ENCODE measurements at places on chromosomes 6 and 20.

- DNase-seq, result no peak
These were observed 245.8 kb upstream of the RAB32 start for GRCh38 chr6:146297815-146298214.

- DNase-seq, result no peak
These were observed 17.3 kb upstream of the MCUR1 start for GRCh38 chr6:13831615-13832014.

GRCh38 chr6:134373993-134374392, 56.1 kb upstream of the SGK1 start:
- no peak for DNase-seq

DNA sequence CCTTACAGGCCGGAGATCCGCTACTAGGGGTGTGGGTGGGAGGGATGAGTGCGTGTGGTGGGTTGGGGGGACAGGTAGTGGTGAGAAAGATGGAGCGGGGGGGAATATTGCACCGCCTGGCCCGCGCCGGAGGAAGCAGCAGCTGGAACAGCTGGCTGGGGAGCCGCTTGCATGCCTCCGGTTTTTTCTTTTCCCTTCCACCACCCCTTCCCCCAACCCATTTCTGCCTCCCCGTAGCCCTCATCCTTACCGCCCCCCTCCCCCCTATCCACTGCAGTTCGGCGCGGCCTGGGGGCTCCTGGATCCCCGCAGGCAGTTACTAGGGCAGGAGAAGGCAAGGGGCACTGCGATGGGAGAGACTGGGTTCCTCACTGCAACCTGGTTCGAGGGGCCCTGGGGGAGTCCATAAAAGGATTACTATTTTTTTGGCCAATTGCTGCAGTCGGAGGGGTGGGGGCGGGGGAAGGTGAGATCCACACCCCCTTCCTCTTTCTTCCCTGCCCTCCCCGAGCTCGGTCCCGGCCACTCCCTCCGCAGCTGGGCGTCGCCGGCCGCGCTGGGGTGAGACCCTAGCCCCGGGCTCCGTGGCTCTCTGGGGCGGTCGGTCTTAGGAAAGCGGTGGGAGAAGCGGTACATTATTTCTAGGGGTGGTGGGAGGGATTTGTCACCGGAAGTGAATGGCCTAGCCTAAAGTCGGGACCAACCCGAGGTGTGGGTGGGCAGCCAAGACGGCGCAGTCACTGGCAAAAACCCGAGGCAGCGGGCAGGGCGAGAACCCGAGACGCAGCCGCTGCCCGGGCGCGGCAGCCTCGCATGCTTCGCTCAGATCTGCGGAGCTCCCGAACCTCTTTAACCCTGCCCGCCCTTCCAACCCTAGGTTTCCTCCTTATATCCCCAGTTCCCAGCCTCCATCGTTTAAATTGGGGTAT, 824 bp upstream of the TBCC start:
- DNase-seq, result peak; percentile 76

DNA sequence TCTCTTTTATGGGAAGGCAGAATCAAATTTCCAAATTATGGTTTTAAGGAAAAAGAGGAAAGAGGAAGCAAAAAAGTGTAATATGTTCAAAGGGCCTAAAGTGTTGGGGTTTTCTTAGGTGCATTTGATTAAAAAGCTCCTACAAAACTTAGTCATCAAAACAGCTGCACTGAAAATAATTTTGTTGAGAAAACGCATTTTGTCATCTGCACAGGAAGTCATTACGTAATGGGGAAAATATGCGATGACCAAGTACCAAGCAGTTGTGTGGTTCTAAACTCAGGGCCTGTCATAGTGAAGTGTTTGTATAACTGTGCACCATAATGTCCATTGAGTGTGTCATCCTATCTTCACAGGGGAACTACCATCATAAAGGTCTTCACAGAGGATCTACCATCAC, 15.6 kb downstream of the HAO1 start:
- DNase-seq, result no peak

GRCh38 chr6:169895926-169896761, 144.7 kb downstream of the ERMARD start:
- DNase-seq, result no peak

DNA sequence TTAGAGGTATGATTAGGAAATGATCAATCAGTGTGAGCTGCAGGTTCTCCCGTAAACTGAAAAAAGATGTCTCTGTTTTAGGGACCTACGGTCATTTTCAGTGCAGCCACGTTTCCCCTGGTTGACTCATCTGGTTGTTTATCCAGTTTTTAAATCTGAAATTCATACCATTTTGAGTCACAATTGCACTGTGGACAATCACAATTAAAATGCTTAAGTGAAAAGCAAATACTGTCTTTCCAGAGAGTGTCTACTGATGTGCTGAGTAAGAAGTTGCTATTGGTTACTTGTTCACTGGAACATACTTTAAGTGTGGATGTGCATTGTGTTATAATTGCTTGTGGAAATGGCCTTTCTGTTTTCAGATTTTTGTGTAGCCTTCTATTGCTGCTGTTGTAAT, 305.1 kb upstream of the SASH1 start:
- no peak for DNase-seq

GRCh38 chr20:35009665-35010328, 54.1 kb downstream of the MYH7B start:
- DNase-seq, result no peak

GRCh38 chr6:24768361-24768760, 6.4 kb upstream of the GMNN start:
- DNase-seq, result no peak

DNA sequence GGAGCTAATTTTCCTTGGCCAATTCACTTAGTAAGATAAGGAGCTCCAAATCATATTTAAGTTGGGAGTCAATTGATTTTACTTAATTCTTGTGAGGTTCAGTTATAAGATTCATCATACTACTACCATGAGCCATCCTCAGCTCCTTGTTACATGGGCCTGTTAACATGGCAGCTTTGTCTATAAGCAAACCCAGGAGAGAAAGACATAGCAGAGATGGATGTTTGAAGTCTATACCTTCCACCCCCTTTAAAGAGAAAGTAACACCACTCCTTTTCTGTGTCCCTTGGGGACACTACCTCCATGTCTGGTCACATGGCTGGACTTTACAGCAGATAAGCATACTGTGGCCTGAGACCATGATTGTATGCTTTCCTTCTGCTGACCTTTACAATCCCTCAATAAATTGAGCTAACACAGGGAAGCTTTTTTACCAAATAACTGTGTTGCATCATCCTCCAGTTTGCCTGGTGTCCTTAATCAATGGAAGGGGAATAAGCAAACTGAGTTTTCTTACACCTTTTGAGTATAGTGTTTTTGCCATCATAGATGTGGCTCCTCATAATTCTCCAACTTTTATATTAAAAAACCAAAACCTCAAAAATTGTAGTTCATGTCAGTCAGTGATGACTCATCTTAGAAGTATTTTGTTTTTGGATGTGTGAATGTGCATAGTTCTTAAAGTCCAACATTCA, 9.8 kb upstream of the ZNFX1 start:
- DNase-seq, result no peak

GRCh38 chr20:52268184-52268749, 76.7 kb upstream of the ZFP64 start:
- DNase-seq, result no peak

- no peak for DNase-seq
These were observed 551.6 kb upstream of the CITED2 start for GRCh38 chr6:139925894-139926641.

GRCh38 chr6:39330476-39330875, 8.0 kb upstream of the KCNK16 start:
- DNase-seq, result no peak

DNA sequence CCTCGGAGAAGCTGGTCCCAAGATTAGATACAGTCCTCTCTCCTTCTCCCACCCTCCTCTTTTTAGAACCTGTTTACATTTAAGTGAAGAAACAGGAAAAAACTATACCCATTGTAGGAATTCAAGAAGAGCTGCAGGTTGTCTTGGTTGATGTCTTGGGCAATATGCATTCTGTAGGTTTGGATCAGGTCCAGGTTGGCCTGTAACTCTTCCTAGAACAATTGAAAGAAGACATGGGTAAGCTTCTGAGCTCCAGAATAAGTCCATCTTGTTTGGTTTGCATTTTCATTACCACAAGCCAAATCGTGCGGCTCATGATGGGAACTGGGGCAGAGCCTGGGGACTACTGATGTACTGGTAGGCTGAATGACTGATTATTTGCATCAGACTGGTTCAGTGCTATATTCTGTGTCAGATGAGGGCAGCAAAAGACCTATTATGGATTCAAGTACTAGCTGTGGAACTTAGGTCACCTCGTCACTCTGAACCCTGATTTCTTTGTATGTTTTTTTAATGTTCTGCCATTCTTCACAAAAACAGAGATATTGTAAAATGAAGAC, 20.3 kb upstream of the SLA2 start:
- DNase-seq, result no peak

GRCh38 chr6:137303441-137303840, 84.3 kb upstream of the IFNGR1 start:
- no peak for DNase-seq

DNA sequence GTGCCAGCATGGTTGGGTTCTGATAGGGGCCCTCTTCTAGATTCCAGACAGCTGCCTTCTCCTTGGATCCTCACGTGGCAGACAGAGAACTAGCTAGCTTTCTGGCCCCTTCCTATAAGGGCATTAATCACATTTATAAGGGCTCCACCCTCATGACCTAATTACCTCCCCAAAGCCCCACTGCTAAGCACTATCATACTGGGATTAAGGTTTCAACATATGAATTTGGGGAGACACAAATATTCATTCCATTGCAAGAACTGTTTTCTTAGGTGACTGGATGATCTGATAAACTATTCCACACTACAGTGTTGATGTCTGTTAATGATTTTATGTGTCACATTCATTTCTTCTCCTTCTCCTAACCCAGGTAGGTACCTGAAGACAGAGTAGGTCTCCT, 135.8 kb upstream of the COL21A1 start:
- DNase-seq, result no peak

- DNase-seq, result no peak
These were observed 162.5 kb downstream of the VEGFA start for GRCh38 chr6:43932259-43933147.

DNA sequence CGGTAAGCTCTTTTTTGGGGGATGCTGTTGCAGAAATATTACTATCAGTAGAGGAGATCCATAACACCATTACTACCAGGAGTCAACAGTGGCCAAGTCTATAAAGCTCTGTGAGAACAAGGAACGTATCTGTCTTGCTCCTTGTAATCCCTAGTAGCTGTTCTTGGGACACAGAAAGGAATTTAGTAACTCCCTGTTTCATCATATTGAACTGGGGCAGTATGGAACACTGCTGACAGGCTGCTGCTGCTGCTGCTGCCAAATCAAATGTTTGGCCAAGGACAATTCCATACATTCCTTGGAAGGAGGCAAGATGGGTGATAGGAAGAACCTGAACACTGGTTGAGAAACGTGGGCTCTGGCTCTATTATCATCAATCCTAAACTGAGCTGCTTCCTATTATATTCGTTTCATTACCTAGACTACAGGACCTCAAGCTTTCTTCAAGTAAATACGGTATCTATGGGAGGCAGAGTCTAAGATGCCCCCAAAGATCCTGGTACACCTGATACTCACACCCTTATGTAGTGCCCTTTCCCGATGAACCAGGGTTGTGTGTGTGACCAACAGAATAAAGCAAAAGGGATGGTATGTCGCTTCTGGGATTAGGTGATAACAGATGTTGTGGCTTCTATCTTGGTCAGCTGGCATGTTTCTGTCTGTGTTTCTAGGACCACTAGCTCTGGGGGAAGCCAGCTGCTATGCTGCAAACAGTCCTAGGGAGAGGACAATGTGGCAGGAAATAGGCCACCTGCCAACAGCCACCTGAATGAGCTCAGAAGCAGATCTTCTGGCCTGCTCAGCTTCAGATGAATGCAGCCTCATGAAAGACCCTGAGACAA, 39.5 kb downstream of the ELOVL5 start:
- no peak for DNase-seq

DNA sequence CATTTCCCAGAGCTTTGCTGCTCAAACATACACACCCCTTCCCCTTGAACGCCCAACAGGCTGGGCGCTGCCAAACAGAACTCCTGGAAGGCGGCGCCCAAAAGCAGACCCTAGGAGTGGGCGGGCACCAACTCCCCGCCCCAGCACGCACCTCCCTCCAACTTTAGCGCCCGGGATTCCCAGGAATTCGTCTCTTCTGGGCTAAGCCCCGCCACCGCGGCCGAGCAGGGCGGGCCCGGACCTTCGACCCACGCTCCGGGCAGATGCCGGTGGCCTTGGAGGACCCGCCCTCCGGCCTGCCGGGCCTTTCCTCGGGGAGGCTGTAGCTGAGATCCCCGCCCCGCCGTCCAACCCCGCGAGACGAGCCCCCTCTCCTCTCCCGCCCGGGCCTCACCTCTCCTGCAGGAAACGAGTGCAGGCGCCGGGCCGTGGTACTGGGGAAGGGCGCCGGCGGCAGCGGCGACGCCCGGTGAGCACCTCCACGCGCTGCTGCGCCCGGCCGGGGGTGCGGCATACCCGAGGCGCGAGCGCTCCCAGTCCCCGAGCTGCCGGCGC, 659 bp downstream of the MCUR1 start:
- no peak for DNase-seq

DNA sequence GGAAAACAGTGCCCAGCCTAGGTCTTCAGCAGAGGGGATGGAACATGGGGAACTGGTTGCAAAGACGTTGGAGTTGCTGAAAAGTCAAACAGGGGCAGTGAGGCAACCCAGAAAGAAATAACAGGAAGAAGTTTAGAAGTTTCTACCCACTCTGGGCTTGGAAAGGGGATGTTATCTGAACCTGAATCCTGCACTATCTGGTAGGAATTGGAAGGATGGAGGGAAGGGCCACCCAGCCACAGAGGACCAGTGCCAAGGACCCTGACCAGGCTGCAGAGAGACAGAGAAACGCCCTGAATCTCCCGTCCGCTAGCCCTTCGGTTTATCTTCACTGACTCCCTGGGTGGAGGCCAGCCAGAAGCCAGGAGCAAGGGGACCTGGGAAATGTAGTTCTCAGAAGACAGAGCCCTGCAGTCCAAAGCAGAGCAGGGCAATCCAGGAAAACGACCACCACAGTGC, 217.3 kb upstream of the RREB1 start:
- DNase-seq, result no peak

GRCh38 chr6:13655700-13656099, 40.6 kb downstream of the NOL7 start:
- DNase-seq, result no peak

- DNase-seq, result no peak
These were observed 40.9 kb downstream of the QRSL1 start for GRCh38 chr6:106670236-106670635.

DNA sequence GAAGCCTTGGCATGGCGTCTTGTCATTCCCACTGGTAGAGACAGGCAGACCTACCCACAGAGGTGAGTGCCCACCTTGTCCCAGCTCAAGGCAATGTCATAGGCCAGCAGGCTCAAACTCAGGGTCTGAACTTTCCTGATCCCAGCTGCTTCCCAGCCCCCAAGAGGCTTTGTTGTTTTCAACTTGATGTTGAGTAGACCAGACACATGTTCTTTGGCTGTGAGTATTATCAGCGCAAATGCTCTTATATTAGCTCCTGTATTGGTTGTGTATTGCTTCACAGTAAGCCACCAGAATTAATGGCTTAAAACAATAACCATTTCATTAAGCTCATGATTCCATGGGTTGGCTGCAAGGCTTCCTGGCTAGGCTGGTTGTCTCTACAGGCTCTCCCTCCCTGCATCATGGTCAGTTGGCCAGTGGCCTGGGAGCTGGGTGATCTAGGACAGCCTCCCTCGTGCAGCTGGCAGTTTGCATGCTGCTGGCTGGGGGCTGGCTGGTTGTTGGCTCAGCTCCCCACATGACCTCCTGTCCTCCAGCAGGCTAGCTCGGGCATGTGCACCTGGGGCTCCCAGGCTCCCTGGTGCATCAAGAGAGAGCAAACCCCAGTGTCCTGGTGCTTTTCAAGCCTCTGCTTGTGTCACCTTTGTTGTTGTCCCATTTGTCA, 21.6 kb downstream of the TOX2 start:
- DNase-seq, result no peak

- DNase-seq, result no peak
These were observed 619.4 kb upstream of the CDH4 start for GRCh38 chr20:60632391-60633262.

- DNase-seq, result no peak
These were observed 62.2 kb downstream of the MYLK4 start for GRCh38 chr6:2688401-2689064.

All from memory B cell (primary cell).